ENCODE measurements at places on chromosomes 12 and 14. TPM values are rescaled to one million over a fixed set of nuclear protein-coding genes. Genes with fewer than 3 reads are reported as not detected.

The AKAP6 gene
- 10.1 TPM for total RNA-seq

The LPAR5 gene
- not detected for total RNA-seq

The TSPAN9 gene
- 63.0 TPM for total RNA-seq

The DUSP6 gene
- 68.9 TPM for total RNA-seq

The NPFF gene
- not detected for total RNA-seq

The SDSL gene
- total RNA-seq: 4.9 TPM

The REM2 gene
- total RNA-seq: 0.13 TPM

The TEX52 gene
- not detected for total RNA-seq

The ANO2 gene
- total RNA-seq: 0.07 TPM

The KLRD1 gene
- total RNA-seq: 0.50 TPM

The CLEC4D gene
- total RNA-seq: not detected

The OR6C2 gene
- not detected for total RNA-seq

The RGS6 gene
- not detected for total RNA-seq

The ULK1 gene
- total RNA-seq: 20.0 TPM

The SSTR1 gene
- 6.2 TPM for total RNA-seq

The RABGGTA gene
- 22.6 TPM for total RNA-seq

The BAZ2A gene
- total RNA-seq: 33.2 TPM

The NUAK1 gene
- total RNA-seq: 31.4 TPM

The MSI1 gene
- total RNA-seq: 0.20 TPM

The SOCS2 gene
- total RNA-seq: 46.5 TPM

The FBLN5 gene
- total RNA-seq: 54.9 TPM

The ARHGAP9 gene
- total RNA-seq: 0.33 TPM

The ZFYVE1 gene
- total RNA-seq: 16.4 TPM

The BAZ1A gene
- 20.6 TPM for total RNA-seq

The OR4M1 gene
- total RNA-seq: not detected

The RBP5 gene
- total RNA-seq: not detected

The KCNMB4 gene
- total RNA-seq: 1.6 TPM

The PYM1 gene
- 19.2 TPM for total RNA-seq

The TAMALIN gene
- 2.7 TPM for total RNA-seq

The MANSC4 gene
- not detected for total RNA-seq

The RNASE7 gene
- total RNA-seq: not detected

The INSM2 gene
- total RNA-seq: not detected

The CARMIL3 gene
- total RNA-seq: 0.17 TPM

The B4GALNT3 gene
- 0.13 TPM for total RNA-seq

The CELA1 gene
- total RNA-seq: not detected

The DNAJC22 gene
- total RNA-seq: 2.1 TPM

The TBX5 gene
- 2.0 TPM for total RNA-seq

The DHRS2 gene
- total RNA-seq: not detected

The RSRC2 gene
- total RNA-seq: 30.2 TPM

The TBC1D30 gene
- total RNA-seq: 0.33 TPM

The NGB gene
- total RNA-seq: not detected

The GPX2 gene
- not detected for total RNA-seq

The TAS2R20 gene
- total RNA-seq: 3.8 TPM

The TBX3 gene
- 4.6 TPM for total RNA-seq

The RD3L gene
- not detected for total RNA-seq

The CD69 gene
- not detected for total RNA-seq

The CAND1 gene
- 150 TPM for total RNA-seq

The ADAMTS20 gene
- not detected for total RNA-seq

The LRTM2 gene
- not detected for total RNA-seq

The TRIM9 gene
- 0.73 TPM for total RNA-seq

The RPL10L gene
- total RNA-seq: not detected
